ENCODE measurements at places on chromosomes 12 and 14.

GRCh38 chr14:71175491-71175890 is 268.2 kb downstream of the PCNX1 start:
- no peak for DNase-seq

DNA sequence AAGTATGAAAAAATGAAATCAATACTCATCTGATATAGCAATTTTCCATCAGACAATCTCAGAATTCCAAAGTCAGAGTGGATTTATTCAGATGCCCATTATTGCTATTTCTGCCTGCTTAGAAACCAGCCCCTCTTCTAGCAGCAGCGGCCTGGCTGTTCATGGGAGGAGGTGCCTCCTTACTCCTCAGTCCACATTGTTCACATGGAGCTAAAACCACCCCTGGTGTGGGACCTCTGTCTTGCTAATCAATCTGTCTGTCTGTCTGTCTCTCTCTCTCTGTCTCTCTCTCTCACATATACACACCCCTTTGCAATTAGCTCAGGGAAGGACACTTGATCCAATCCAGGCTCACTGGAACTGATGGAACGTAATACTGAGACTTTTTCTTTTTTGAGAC is 176.1 kb downstream of the APAF1 start:
- DNase-seq, result no peak

GRCh38 chr12:7972734-7973456 is 36.9 kb upstream of the SLC2A3 start:
- DNase-seq, result no peak

- DNase-seq, result no peak
Observed at GRCh38 chr12:131054345-131055092, 100.8 kb downstream of the ADGRD1 start.

DNA sequence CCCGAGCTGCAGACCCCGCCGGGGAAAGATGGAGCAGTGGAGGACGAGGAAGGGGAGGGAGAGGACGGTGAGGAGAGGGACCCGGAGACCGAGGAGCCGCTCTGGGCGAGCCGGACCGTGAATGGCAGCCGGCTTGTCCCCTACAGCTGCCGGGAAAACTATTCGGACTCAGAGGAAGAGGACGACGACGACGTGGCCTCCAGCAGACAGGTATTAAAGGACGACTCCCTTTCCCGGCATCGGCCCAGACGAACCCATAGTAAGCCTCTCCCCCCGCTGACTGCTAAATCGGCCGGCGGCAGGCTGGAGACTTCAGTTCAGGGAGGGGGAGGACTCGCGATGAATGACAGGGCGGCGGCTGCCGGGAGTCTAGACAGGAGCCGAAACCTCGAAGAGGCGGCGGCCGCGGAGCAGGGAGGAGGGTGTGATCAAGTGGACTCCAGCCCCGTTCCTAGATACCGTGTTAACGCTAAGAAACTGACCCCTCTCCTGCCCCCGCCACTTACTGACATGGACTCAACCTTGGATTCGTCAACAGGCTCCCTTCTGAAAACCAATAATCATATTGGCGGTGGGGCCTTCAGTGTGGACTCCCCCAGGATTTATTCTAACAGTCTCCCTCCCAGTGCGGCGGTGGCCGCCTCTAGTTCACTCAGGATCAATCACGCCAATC is 962 bp downstream of the LEMD3 start:
- DNase-seq, result peak; percentile 92

DNA sequence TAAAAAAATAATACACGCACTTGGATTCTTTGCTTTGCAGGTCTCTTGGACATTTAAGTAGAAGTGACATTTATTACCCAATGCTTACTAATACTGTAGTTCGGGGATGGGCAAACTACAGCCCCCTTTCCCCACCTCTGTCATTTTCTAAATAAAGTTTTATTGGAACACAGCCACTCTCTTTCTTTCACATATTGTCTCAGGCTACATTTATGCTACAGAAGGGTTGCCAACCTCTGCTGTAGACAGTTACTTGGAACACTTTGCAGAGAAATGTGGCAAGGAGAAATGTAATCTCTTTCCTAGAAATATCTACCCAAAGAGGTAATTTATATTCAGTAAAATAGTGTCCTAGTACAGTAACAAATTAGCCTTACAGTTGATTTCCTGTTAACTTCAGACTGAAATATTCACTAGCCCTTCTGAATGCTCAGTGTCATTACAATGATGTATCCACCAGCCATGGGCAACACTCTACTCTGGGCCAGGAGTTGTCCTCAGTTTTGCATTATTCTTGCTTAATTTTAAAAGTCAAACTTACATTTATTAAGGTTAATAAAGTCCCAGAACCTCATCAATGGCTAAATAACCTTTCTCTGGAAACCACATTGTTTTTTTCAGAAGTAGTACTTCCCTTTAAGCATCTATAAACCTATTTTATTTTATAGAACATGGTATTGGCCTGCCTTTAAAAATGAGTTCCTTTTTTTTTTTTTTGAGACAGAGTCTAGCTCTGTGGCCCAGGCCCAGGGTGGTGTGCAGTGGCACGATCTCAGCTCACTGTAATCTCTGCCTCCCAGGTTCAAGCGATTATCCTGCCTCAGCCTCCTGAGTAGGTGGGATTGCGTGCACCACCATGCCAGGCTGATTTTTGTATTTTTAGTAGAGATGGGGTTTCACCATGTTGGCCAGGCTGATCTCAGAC is 269.6 kb upstream of the AMIGO2 start:
- DNase-seq, result no peak

GRCh38 chr12:65536876-65537681 is 258.6 kb downstream of the MSRB3 start:
- no peak for DNase-seq

DNA sequence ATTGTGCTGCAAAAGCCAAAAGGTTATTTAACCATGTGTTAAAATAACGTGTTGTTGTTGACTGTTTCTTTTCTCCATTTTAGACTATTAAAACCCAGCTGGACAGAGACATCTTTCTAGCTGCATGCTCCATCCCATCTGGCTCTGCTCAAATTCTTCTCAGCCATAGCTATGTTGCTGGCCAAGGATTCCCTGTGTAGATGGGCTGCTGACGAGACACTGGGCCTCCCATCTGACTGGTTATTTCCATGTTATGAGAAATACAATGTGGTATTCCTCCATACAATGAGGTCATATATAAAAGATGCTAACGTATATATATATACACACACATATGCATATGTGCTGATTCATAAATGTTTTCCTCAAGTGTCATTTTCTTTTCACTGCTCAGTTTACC is 30.1 kb downstream of the MED13L start:
- DNase-seq, result no peak

GRCh38 chr12:6626654-6627283 is 9.0 kb downstream of the LPAR5 start:
- no peak for DNase-seq

DNA sequence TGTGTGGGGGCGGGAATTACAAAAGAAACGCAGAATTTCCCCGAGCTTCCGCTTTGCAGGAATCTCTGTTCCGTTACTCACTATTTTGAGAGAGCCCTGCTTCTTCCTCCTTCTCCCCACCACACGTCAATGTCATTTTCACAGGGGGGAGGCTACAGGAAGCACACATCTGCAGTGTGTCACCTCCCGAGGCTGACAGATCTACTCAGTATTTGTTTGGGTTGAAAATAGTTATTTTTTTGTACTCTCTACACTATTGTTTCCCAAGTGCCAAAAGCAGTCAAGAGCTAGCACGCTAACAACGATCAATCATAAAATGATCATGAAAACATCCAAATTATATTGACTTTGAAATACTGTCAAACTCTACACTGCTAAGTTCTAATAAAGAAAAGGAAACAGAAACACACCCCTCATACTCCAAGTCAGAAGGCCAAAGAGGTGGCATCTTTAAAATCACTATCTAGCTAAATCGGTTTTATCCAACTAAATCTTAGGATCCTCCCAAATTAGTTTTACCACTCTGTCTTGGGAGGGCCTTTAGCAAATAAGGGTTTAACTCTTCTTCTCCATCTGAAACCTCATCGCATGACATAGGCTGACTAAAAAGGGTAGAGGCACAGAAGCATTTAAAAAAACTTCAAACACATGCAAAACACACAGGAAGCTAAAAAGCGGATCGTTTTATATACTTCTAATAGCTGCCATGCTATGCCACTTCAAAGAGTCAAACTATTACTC is 51.8 kb downstream of the FOXN3 start:
- DNase-seq, result no peak

DNA sequence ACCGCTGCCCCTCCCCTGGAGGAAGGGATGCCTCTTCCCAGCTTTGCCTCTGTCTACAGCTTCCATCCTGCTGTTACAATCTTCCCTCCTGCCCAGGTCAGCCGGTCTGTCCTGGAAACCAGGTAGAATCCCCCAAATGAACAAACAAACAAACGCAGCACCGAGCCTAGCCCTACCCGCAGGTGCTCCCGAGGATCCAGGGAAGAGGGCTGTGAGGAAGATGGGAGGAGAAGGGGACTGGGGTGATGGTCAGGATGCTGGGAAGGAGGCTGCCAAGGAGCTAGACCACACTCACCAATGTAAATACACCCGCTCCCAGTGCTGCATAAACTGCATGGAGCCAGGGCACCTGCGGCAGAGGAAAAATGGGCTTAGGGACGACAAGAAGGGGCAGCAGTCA is 16.6 kb downstream of the FAIM2 start:
- no peak for DNase-seq

GRCh38 chr14:82492157-82492556 is 958.5 kb upstream of the SEL1L start:
- DNase-seq, result no peak

- no peak for DNase-seq
Observed at GRCh38 chr12:93134175-93134890, 205.2 kb upstream of the EEA1 start.

DNA sequence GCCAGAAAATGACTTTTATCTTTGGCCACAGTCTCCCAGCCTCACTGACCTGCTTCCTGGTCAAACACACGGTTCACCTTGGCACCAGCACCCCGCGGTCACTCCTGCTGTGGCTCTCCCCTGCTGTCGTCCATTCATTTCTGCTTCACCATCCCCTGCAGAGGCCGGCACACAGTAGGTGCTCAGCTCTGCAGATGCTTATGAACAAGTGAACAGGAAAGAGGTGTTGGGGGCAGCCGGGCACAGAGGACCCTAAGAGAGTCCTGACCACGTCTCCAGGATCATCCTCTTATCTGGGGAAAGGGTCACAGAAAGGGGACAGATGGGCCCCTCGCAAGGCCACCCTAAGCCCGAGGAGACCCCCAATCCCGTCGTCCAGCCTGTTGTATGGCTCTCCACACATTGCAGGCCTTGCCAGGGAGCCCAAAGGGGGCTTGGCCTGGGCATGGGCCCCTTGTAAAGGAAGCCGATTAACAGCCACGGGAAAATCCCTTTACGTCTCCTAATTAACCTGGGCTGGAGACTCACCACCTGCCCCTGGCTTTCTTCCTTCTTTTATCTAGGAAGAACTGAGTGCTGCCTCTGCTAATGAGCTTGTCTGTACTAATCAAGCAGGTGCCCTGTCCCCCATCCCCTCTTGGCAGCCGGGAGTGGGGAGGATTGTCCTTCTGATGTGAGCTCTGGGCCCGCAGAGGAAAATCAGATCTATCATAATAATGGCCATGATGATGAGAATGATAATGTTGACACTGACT is 119.2 kb downstream of the AACS start:
- no peak for DNase-seq

GRCh38 chr14:75522224-75522982 is at the start of gene BATF:
Gene BATF, plus strand, starts transcription at chr14:75522469. Its CDS starts 214 bp downstream, at chr14:75522683.
- peak; percentile 92 for DNase-seq

- no peak for DNase-seq
Observed at GRCh38 chr12:110627500-110628195, 13.7 kb downstream of the TCTN1 start.

DNA sequence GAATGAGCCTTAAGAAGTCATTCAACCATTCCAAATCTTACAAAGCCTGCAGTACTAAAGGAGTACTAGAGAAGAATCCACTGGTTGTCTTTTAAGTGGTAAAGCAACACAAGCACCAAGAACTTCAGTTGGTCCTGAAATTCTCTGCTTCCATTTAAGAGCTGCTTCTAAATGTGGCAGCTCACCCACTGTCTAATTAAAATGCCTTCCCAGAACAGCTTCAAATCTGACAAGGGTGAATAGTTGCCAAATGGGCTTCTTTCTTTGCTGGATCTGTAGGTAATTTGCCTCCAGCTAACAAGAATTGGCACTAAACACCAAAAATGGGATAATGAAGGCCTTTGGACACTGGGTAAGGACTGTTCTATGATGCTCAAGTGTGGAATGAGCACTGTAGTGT is 72.2 kb upstream of the NAP1L1 start:
- DNase-seq, result no peak

DNA sequence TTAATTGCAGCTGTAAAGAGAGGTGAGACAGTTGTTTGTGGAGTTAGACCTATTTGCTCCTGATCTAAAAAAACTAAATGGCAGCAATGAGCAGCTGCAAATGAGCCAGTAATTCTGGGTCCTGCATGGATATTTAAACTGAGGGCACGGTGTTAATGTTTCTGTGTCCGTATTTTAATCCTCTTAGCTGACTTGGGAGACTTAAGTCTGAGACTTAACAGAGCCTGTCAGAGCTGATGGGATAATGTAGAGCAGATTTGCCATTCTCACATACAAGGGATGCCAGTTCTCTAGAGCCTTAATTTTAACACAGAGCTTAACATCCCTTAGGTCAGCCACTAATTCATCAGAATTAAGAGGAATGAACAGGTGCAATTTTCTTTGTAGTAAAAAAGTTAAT is 178.6 kb upstream of the PDE3A start:
- no peak for DNase-seq

GRCh38 chr14:62159314-62159713 is 397.1 kb downstream of the SNAPC1 start:
- no peak for DNase-seq

- no peak for DNase-seq
Observed at GRCh38 chr14:51147183-51147582, 52.3 kb upstream of the TRIM9 start.

- DNase-seq, result no peak
Observed at GRCh38 chr12:75479963-75480461, 543 bp upstream of the GLIPR1 start.

GRCh38 chr14:74135426-74135825 is 50.7 kb downstream of the LIN52 start:
- DNase-seq, result no peak

DNA sequence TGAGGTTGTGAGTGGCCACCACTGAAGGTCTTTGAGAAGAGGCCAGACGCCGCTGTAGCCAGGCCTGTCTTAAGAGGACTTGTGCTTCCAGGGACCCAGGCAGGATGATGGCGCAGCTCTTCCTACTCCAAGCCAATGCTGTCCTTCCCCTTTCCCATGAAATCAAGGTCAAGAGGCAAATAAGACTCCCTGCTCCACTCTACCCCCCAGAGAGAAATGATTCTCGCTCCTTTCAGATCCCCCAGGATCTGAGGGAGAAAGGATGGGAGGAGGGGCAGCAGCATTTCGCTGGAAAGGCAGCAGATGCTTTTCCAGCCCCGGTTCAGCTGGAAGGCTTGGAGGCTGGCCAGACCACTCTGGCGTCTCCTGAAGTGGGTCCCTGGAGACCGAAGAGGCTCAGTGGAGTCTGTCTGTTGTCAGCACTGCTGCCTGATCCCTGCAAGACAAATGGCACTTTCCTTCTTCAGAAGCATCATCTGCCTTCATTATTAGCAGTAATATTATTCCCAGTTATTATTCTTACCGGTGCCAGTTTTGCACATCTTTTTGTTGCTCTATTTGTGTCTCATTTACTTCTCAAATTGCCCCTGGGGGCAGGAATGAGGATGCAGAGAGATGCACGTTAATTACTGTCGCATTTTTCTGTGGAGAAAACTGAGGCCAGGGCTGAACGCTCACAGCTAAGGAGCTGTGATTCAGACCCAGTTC is 51.4 kb downstream of the C14orf132 start:
- no peak for DNase-seq

All from esophagus muscularis mucosa (tissue), 4 donors.